ENCODE measurements at places on chromosomes 4 and X.
A peak's percentile ranks its signal among the peaks of the same experiment; 100 is the strongest.

DNA sequence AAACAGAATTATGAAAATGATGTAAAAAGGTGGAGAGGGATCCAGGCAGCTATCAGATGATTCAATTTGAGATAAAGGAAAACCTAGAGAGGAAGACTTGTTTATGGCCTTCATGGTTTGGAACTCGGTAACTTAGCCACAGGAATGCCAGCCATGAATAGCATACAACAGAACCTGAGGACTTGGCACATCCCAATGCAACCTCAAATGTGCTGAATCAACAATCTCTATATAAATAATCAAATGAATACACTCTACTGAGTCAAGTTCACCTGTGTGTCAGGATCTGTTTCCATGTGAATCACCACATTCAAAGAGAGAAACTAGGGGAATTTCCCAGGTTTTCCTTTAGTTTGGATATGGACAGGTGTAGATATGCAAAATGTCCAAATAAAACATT lies 86.9 kb downstream of the MBNL3 start:
- no peak for DNase-seq

DNA sequence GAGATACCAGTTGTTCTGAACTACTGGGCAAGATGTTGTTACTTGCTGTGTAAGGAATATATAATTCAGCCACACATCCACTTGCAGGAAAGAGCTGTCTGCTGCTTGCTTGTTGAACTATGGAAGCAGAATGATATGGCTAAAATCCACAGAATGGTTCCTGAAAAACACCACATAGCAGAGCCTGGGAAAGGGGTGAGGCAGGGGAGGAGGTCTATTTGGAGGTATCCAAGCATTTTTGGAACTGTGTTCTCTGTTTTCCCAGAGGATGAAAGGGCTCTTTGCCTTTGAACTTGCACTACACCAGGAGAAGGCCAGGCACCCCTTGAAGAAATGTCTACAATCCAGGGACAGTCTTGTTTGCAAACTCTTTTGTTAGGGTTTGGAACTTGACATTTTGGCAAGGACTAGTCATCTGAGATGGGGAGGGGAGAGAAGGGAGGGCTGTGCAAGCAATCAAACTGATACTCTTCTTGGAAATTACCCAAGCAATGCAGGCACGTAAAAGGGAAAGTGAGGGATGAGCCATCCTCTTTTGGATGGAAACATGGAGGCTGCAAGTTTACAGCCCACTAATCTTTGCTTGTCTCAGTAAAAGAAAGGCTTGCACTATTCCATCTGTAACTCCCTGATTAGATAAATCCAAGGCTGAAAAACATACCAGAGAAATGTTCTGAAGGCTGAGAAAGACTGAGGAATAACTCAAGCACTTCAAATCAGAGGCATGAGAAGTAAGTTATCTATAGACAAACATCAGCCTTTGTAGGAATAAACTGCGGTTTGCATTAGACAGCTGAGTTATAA lies 141.0 kb downstream of the TSPAN5 start:
- no peak for DNase-seq

DNA sequence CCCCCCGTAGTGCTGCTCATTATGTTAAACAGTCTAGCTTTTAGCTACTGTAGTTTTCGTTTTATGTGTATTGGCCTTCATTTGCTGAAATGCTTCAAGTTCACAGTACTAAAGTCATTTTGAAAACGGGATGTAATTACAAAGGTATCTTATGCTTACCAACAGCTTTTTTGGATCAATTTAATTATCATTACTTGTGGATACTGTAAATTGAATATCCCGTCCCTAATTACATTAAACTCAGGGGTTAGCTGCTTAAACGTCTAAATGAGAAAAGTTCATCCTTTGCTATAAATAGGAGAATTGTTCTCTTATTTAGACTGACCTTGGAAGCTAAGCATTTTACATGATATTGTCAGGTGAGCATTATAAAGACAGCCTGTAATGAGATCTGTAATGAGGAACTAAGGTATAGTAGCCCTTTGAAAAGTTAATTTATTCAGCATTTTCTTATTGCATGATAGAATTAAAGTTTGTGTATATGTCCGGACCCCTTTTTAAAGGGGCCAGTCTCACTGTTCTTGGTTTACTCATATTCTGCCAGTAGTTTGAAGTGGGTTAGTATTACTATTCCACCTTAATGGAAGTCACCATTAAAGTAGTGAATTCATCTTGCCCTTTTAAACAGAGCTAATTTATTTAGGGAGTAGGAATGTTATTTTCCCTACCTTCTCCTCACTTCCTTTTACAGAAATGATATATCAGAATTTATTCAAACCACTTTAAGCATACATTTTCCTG lies 252.6 kb downstream of the TENM3 start:
- DNase-seq, result no peak

DNA sequence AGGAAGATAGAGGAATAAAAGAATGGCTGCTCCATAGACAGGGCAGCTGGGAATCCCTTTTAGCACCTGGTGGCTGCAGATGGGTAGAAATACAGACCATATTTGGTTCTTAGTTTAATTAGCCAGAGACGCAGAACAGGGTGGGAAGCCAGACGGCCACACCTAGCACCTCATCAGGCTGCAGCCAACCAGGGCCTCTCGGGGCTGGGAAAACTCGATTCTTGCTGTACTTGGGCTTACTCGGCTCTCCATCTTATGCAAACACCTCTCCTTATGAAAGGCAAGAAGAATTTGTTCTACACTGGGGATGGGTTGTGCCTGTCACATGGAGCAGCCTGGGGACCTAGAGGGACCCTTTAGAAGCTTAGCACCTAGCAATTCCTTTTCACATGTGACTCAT lies 19.7 kb downstream of the IRAK1 start:
- no peak for DNase-seq

DNA sequence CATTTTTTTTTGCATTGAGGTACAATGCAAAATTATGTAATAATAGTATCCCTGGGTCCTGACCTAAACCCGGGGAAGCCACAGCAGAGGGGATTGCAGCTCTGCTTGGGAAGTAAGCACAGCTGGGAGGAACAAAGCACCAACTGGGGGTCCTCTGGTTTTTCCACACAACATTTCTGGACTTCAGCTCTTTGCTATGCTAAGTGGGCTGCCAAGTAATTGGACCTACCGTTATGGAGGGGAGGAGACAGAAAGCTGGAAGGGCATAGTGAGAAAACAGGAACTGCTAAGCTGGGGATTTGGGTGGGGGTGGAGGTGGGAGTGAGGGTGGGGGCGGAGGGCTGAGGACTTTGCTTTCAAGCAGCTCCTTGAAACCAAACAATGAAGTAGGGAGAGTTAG lies 183.3 kb downstream of the ZIC3 start:
- no peak for DNase-seq

- DNase-seq, result peak; percentile 5
These were observed 6.5 kb downstream of the RPL39 start for GRCh38 chrX:119784747-119785446.

DNA sequence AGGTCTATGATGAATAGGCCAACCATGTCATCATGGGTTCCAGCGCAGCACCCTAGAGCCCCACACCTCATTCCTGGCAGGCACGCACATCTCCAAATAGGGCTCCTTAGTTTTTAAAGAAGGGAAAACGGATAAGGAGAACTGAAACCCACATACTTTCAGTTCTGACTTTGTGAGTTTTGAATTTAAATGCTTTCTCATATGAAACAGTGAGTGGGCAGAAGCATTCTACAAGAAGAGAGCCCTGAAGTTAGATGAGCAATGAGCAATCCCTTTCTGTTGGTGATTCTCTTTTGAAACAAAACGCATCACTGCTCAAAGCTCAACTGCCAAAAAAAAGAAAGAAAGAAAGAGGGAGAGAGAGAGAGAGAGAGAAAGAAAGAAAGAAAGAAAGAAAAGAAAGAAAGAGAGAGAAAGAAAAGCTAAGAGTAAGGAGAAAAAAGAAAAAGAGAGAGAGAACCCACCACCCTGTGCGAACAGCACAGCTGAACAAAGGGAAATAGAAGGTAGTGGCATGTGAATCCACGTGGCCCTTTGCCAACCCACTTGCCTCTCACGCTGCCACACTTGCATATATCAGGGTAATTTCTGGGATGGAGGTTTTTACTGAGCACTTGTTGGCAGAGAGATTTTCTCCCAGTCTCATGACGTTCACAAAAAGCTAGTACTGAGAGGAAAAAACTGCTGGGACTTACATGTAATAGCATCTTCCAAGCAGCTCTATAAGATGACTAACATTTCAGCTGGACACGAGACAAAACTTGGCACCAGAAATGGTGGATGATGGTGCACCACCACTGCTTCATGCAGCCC lies 31.0 kb downstream of the TMSB4X start:
- no peak for DNase-seq

DNA sequence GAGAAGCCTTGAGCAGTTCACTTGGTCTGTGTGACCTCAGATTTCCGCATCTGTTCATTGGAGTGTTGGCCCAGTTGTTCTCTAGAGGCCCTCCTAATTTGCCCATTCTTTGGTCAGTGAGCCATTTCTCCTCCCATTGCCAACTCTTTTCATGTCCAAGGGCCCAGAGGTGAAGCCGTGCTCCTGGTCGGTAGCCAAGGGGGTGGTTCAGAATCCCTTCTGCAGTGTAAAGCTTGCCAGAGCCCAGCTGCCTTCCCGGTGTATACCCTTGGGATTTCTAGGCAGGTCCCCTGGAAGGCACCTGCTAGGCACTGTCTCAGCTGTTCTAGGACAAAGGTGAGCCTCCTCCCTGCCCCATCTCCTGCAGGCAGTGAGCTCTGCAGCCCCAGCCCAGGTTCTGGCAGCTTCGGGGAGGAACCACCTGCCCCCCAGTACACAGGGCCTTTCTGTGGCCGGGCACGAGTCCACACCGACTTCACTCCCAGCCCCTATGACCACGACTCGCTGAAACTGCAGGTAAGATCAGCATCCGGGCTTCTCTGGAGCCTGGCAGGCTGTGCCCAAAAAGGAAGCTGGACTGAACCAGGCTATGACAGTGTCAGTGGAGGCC lies 12.3 kb downstream of the SASH3 start:
- no peak for DNase-seq
